Naive B cell (primary cell): ENCODE measurements at places on chromosomes 1 and 21. TPM values are rescaled to one million over a fixed set of nuclear protein-coding genes. Genes with fewer than 3 reads are reported as not detected.

Gene WLS
- not detected for polyA plus RNA-seq

Gene CASQ2
- polyA plus RNA-seq, result not detected

Gene ARTN
- not detected for polyA plus RNA-seq

Gene THEMIS2
- 14.1 TPM for polyA plus RNA-seq

Gene SLC22A15
- 0.30 TPM for polyA plus RNA-seq

Gene FCAMR
- polyA plus RNA-seq, result not detected

Gene BLACAT1
- polyA plus RNA-seq, result not detected

Gene PLA2G2A
- not detected for polyA plus RNA-seq

Gene ACTN2
- not detected for polyA plus RNA-seq

Gene FCRL5
- 45.4 TPM for polyA plus RNA-seq

Gene DNAI4
- 2.6 TPM for polyA plus RNA-seq

Gene BATF3
- polyA plus RNA-seq, result not detected

Gene MFSD2A
- polyA plus RNA-seq, result not detected
